ENCODE measurements at places on chromosomes 12 and 14.

DNA sequence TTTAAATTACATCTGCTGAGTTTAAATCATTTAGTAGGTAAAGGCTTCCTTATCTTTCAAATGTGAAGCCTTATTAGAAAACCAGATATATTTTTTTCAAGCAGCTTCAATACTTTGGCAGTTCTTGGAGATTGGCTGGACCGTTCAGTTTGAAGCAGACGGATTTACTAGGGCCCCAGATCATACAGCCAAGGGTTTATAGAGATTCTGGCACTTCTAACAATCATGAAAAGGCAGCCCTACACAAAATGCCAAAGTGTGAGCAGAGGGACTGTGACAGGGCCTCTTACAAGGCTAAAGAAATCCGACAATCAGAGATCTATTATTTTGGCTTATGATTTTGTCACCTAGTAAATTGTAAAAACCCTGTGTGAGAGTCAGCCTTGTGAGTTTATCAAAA, 162.8 kb upstream of the SLC38A2 start:
- no peak for DNase-seq

DNA sequence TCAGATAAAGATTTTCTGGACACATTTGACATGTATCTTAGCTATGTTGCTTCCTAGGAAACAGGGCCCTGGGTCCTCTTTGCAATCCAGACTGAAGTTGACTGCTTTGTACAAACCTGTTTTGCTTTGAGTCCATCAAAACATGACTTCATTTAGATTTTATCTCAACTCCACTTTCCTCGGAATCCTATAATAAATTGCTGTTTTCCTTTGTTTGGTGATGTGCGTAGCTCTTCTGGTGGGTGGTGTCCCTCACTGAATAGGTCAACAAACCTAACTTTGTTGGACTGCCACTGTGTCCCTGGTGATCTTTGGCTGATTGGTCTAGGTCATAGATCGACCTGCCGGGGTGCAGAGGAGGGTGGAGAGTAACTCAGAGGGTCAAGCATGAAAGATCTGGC, 735 bp upstream of the P2RX7 start:
- no peak for DNase-seq

- DNase-seq: no peak
Observed at GRCh38 chr12:109056891-109057290, 4.5 kb downstream of the USP30 start.

DNA sequence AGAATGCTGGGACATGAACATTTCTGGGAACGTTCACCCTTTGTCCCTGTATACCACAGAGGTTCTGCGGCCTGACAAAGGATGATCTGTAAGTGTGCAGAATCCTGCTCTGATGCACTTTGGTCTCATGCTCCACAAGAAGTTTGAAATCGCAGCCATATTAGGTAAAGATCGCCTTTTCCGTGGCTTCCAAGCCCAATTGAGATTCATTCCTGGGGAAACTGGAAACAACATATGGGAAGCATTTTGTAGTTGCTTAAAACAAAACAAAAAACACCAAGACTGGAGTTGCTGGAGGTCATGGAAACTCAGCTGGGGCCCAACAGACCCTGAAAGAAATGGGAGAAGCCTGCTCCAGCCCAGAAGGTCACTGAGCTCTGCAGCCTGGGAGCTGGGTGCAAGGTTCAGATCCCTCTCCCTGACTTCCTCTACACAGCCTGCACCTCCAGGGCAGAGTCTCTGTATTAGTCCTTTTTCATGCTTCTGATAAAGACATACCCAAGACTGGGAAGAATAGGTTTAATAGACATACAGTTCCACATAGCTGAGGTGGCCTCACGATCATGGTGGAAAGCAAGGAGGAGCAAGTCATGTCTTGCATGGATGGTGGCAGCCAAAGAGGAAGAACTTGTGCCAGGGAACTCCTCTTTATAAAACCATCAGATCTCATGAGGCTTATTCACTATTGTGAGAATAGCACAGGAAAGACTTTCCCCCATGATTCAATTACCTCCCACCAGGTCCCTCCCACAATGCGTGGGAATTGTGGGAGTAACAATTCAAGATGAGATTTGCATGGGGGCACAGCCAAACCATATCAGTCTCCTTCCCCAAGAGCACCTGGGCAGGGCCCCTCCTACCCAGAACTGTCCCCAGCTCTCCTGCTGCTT, 60.8 kb upstream of the CHGA start:
- no peak for DNase-seq

GRCh38 chr12:29639893-29640495, 142.5 kb upstream of the OVCH1 start:
- no peak for DNase-seq

- no peak for DNase-seq
Observed at GRCh38 chr14:53723221-53723620, 233.4 kb downstream of the BMP4 start.

- DNase-seq: peak; percentile 30
Observed at GRCh38 chr12:53205747-53206419, 1.2 kb downstream of the ITGB7 start.

GRCh38 chr14:99678198-99678597, 5.9 kb upstream of the CYP46A1 start:
- DNase-seq: no peak

DNA sequence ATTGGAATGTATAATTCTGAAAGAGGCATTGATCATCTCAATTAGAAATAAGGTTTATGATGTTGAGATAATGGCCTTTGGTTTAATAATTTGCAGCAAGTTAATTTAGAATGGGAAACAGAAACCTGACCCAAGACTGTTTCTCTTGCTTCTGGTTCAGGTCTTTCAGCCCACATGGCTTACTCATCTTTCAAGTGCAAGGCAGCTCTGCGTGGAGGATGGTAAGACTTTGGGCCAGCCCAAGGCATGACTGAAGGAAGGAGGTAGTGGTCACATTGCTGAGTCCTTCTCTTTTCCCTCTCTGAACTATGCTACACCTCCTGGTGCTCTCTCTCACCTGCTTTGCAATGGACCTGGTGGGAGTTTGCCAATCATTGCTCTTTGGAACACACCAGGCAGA, 98.7 kb downstream of the CAND1 start:
- no peak for DNase-seq

DNA sequence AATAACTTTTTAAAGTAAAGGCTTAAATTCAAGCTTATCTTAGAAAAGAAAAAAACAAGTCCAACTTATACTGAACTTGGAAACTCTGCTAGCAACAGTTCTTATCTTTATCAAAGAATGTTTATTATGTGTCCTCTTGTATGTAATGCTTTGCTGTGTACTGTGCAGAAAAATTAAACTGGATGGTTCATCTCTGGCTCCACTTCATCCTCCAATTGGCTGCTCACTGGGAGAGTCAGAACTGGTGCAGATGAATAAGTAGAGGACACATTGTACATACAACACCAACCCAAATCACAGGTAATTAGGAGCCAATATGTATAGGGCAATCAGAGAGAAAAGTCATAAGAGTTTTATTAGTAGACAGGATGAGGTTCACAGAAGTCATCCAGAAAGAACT, 123.6 kb upstream of the NAP1L1 start:
- no peak for DNase-seq

GRCh38 chr12:6772331-6772695, at the start of gene LAG3:
LAG3 (plus strand) TSS chr12:6772520; CDS start chr12:6772853, 333 bp downstream.
- peak; percentile 38 for DNase-seq

DNA sequence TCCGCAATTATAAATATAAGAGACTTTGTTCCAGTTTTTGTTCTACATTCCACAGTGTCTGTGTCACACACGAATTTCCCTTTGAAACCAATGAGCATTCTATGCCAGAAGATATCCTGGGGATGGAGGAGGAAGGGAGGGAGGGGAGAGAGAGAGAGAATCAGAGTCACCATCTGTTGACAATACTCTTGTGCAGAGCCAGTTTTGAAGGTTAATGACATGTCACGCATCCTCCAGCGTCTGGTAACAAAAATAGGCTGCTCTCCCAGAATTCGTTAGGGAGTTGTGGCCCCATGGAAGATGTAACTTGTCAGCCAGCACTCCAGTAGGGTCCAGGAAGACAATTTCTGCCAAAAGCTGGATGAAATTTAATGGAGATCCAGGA, 213.5 kb upstream of the KRR1 start:
- no peak for DNase-seq

DNA sequence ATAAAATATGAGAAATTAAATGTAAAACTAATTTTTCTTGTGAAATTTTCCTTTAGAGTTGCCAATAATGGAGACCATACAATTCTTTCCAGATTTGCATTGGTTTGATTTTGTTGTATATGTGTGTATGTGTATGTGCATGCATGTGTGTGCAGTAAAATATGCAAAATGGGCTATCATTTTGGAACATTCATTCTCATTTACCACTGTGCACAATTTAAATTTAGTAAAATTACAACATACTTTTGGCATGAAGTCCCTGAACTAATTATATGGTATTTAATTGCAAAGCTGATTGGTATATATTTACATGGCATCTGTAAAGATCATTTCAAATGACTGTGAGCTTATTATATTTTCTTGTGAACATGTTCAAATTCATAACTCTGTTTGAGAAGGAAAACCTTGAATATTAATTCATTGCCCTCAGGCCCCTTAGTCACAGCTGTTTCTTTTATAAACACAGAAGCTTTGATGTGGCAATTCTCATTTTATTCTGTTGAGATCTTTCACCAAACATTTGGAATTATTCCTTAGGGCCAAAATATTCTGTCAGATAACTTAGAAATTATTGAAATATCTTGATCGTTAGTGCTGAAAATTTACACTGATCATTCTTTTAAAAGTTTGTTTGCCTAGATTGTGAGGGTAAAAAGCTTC, 17.6 kb downstream of the KERA start:
- no peak for DNase-seq

- DNase-seq: peak; percentile 24
Observed at GRCh38 chr12:55707841-55708694, at the start of gene ITGA7. ITGA7 (minus strand) TSS chr12:55707904; CDS start chr12:55707682, 222 bp downstream.

DNA sequence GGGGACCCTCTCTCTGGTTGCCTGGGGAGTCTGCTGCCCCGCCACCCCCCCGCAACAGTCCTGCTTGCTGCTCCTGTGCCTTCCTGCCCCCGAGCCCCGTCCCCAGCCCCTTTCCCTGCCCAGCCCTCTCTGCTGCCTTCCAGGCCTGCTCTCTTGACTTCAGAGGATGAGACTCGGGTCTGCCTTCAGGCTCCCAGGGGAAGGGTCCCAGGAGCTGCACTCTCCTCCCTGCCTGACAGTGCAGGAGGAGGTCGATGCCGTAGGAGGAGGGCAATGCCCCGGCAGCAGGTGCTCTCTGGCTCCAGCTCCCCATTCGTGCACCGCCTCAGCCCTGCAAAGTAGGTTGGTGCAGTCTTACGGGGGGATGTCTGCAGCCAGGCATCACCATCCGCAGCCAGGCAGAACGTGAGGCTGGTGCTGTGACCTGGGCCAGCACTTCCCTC, 185.1 kb upstream of the C14orf180 start:
- DNase-seq: no peak

- DNase-seq: no peak
Observed at GRCh38 chr12:80925237-80925636, 12.5 kb downstream of the LIN7A start.

- no peak for DNase-seq
Observed at GRCh38 chr14:85342858-85343607, 186.9 kb upstream of the FLRT2 start.

DNA sequence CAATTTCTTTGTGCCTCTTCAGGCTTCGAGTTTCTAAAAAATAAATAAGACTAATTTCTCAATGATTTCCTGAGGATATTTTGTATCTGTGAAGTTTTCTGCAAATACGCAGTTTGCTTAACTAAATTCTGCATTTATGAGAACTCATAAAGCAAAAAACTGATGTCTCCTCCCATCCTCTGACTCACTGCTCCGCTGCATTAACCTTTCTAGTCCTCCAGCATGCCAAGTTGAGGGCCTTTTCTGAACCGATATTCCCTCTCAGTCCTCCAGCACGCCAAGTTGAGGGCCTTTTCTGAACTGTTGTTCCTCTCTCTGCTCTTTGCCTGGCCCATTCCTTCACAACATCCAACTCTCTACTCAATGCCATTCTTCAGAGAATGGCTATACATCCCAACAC, 3.2 kb downstream of the IPO8 start:
- no peak for DNase-seq

- no peak for DNase-seq
Observed at GRCh38 chr14:103067231-103067954, 10.0 kb upstream of the CDC42BPB start.

GRCh38 chr12:7719946-7720730, 8.9 kb downstream of the DPPA3 start:
- no peak for DNase-seq

DNA sequence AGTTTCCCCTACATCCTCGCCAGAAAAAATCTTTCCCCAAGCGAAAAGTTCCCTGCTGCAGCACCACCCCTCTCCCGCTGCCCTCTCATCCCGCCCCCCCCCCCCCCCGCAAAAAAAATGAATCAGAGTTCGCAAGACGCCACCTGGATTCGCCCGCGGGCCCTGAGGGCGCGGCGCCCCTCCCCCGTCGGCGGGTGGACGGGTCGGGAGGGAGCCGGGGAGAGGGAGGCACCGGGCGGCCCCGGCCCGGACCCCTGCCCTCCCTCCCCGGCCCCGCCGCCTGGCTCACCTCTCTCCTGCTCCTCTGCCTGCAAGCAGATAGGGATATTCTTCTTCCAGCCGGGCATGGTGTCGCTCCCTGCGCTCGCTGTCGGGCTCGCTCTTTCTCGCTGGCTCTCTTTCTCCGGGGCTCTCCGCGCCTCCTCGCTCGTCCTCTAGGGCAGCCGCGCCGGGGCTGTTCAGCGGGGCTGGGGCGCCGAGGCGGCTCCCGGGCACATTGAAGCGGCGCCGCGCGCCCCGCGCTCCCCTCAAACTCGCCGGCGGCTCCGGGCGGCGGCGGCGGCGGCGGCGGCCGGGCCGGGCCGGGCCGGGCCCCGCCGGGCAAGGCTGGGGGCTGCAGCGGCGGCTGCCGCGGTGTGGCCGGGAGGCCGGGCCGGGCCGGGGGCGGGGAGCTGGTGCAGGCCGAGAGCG, 200.3 kb upstream of the CAND1 start:
- DNase-seq: no peak

DNA sequence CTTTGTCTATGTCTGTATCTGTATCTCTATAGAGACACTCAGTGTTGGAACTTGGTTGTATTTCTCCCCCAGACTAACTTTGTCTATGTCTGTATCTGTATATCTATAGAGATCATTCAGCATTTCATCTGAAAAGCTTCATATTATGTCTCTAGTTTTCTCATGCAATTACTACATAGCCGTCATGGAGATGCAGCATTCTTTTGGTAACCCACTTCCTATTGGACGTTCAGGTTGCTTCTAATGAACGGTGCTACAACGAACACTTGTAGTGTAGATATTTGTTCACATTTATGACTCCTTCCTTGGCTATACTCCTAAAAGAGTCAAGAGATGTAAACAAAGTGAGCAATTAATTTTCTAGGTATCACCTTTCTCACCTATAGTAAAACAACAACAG, 81.5 kb upstream of the KCNA1 start:
- no peak for DNase-seq

DNA sequence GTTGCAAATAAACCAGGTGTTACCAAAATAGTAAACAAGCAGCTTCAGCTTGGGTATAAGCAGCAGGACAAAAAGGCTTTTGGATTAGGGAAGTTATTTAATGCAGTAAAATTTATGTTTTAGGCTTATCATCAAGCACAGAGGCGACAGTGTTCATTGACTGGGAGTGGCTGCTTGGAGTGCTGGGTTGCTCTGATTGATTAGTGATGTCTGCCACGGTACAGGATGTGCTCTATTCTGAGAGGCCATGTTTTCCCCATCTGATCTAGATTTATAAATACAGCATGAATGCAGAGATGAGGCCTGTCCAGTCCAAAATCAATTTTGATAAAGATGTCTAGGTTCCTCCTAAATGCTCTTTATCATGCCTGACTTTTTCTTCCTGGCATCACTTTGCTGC, 83.5 kb downstream of the MAP1LC3B2 start:
- DNase-seq: no peak
